ENCODE measurements at places on chromosomes 2 and 18.

GRCh38 chr2:30464544-30465170 is 17.6 kb downstream of the LCLAT1 start:
- no peak for DNase-seq

DNA sequence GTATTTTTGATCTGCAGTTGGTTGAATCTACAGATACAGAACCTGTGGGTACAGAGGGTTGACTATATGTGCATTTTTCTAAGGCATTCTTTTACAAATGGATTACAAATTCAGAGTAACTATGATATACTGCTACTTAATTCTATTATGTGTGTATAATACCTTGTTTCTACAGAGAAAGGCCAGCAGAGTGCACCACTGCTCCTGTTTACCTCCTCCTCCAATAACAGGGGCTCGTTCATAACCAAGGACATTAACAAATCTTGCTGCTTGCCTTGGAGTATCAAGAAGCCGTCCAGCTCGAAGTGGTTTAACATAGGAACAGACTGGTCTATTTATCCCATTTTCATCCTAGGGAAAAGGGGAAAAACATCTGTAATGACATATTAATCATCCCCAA is 16.4 kb downstream of the CEP76 start:
- DNase-seq = no peak

DNA sequence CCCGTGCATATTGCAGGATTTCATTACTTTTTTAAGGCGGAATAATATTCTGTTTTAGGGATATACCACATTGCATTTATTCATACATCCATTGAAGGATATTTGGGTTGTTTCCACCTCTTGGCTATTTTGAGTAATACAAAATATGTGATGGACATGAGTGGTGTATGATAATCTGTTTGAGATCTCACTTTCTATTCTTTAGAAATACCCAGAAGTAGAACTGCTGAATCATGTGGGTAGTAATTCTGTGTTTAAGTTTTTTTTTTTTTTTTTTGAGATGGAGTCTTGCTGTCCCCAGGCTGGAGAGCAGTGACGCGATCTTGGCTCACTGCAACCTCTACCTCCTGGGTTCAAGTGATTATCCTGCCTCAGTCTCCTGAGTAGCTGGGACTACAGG is 201.4 kb downstream of the NYAP2 start:
- no peak for DNase-seq

DNA sequence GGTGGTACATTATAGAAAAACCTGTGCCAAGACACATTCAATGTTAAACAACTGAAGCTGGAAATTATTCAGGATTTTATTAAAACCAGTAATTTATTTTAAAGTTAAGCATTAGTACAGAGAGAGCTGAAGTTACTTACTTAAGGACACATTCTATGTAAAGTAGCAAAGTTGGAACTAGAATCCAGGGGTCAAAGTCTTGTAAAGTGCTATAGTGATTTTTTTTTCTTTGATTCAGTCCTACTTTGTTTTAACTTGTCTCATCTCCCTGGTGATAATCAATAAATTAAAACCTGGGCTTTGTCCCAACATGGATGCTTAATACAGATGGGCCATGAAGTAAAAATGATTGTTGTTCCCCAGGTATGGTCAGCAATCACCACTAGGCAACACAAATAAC is 1271.8 kb upstream of the CHAC2 start:
- no peak for DNase-seq

DNA sequence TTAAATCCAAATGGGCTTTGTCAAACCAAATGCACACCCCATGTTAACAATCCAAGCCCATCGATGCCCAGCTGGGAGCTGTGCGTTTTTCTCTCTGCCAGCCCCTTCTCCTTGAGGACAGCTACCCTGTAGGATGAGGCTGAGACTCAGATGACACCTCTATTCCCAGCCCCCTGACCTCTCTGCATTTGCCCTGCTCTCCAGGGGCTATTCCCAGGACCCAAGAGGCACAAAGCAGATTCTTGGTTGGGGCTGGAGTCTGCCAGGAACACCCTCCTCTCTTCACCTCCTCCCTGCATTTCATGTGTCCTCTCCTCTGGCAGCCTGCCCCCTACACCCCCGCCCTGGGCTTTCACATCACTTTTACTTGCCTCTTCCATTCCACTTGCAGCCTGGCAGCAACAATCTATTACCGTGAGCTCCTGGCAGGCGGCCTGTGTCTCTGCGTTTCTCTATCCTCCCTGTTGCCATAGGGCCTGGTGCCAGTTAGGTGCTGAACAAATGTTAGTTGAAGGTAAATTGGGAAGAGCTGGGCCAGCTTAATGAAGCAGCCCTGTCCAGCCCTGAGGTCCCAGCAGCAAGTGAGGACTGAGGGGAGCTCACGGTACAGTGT is 51.8 kb downstream of the ADD2 start:
- DNase-seq = no peak

- no peak for DNase-seq
Measured at GRCh38 chr2:198546122-198546521, 741.7 kb downstream of the PLCL1 start.
